ENCODE measurements at places on chromosomes 2 and 18.

GRCh38 chr2:99881901-99882591, 260.3 kb downstream of the AFF3 start:
- no peak for DNase-seq

DNA sequence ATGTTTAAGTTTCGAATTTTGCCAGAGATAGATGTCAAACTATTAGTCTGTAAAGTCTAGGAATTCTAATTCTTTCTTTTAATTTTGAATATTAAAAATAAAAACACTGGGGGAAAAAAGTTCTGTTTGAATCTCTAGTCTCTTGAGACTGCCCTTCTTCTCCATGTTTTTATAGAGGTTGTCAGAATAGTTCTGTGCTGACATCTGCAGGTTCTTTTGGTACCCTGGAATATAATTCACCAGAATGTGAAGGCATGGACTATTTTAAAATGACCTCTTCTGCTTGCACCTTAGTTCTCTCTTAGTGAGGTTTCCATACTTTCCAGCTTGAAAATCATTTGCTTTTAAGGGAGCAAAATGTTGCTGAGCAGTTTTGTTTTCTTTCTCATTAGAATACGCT, 121.0 kb upstream of the MSTN start:
- DNase-seq, result no peak

DNA sequence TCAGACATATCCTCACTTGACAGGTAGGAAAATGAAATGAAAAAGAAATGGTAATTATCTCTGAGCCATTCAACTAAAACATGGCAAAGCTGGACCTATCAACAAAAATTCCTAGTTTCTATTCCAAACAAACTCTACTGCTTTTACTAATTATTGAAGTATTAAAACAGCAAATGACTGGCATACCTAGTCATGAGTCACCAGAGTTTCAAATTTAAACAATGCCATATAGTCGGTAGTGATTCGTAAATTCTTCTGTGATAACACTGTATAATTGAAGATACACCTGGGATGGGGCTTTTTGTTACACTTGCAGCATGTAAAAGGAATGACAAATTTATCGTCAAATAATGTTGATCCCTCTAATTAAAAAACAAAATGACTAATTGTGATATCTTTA, 153.1 kb upstream of the THUMPD2 start:
- DNase-seq, result no peak

DNA sequence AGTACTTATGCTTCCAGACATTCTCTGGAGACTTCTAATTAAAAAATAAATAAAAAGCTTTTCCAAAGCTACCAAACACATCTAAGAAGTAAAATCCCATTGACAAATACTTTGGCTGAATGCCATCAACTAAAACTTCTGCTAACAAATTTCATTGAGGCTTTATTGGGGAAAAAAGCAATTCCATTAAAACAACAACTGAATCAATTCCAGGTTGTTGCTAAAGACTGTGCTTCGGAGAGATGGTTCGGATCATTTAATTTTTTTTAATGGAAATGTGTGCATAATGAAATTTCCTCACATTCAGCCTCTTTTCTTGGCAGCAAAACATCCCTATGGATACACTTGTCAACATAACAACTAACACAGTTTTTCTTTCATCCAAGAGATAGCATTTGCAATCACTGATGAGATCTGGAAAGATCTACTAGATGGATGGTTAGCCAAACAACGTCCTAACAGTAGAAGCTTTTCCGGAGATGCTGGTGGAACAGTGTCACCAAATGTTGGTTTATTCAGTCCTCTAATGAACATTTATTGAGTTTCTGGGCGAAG, 446.1 kb upstream of the FAM98A start:
- no peak for DNase-seq

GRCh38 chr2:113114996-113115395, 12.4 kb upstream of the IL1RN start:
- no peak for DNase-seq

DNA sequence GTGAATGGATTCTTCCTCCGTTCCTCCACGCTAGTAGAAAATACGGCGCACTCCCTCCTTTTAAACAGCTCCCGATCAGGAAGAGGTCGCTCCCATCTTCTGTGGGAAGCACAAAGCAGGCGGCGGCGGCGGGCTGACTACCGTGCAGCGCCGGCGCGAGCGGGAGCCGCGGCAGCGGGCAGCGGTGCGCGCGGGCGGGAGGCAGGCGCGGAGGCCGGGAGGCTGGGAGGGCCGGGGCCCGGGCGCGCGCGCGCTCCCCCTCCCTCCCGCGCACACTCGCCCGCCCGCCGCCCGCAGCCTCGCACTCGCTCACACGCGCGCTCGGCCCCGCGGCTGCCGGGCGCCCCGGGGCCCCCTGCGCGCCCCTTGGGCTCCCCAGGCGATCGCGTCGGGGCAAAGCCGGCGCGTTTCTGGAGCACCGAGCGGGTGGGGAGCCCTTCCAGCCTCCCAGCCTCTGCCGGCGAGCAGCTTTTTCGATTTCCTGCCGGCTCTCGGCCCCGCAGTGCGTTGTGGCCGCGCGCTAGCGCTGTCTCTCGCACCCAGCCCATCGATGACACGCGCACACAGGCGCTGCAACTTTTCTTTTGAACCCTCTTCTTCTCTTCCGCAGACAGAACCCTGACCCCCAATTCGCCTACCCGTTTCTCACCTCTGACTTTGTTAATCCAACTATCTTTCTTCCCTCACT, at the start of gene SLC8A1:
SLC8A1 (minus strand) TSS at position 173 of the 688 bp plus-strand sequence.
- no peak for DNase-seq

- no peak for DNase-seq
Measured at GRCh38 chr2:3101016-3101942, 276.3 kb downstream of the EIPR1 start.

GRCh38 chr2:100053087-100053885, 89.1 kb downstream of the AFF3 start:
- DNase-seq, result no peak

GRCh38 chr2:200620606-200621390, 35.0 kb downstream of the AOX1 start:
- peak; percentile 16 for DNase-seq

All from T-helper 2 cell (primary cell).